Globus pallidus (tissue), 1 donor: ENCODE measurements at places on chromosomes 3 and 15.

DNA sequence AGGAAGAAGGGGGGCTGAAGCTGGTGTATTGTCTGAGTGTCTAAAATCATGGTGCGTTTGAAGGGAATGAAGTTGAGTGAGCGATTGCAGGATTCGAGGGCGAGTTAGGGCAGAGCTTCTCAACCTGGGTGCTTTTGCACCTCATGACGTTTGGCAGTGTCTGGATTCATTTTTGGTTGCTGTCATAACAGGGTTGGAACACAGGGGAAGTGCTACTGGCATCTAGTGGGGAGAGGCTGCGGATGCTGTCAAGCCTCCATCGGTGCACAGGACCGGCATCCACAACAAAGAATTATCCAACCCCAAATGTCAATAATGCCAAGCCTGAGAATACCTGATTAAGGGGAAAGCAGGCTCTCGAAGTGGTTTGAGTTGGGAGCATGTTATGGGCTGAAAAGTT, 120.0 kb downstream of the SLCO3A1 start:
- no peak for DNase-seq

DNA sequence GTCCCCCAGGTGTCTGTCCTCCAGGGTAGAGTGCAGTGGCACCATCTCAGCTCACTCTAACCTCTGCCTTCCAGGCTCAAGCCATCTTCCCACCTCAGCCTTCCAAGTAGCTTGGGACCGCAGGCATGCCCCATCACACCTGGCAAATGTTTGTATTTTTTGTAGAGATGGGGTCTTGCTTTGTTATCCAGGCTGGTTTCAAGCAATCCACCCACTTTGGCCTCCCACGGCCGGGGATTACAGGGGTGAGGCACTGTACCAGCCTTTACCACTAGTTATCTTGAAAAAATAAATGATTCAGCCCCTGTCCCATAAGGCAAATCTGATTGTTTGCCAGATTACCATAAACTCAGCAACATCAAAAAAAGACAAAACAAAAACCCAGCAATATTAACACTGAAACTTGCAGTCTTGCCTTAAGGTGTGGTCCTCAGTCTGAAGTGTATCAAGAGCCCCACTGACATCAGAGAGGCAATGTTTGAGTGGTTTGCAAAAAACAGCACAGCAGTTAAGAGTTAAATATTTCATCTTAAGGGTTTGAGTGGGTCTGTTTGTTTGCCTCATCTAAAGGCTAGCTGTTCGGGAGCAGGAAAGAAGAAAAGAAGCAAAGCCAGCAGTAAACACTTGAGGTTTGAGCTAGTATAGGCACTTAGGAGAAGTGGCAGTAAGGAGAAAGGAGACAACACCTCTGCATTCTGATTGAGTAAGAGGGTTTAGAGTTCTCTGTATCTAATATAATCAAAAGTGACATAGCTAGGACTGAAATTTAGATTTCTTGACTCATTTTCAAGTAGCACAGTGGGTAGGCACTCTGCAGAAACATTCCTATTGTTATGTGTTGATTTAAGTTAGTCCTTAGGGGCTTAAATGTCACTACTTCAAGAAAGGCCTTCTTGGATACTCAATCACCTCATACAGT, 26.3 kb upstream of the EDEM1 start:
- no peak for DNase-seq

DNA sequence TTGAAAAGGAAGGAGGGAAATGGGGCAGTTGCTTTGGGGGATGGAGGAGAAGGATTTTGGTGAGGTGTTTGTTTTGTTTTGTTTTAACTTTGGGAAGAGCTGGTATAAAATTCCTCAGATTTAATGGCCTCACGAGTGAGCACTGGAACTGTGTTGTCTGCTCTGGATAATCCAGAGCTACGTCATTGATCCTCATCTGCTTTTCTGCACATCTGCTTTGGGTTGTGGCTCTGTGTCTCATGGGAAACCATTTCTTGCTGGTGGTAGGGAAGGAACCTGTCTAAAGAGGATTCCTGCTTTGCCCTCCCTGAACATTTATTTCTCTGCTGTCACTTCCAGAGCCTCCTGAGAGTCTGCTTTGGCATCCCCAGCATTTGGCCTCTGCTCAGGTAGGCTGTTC, 3.1 kb downstream of the SNRK start:
- no peak for DNase-seq

DNA sequence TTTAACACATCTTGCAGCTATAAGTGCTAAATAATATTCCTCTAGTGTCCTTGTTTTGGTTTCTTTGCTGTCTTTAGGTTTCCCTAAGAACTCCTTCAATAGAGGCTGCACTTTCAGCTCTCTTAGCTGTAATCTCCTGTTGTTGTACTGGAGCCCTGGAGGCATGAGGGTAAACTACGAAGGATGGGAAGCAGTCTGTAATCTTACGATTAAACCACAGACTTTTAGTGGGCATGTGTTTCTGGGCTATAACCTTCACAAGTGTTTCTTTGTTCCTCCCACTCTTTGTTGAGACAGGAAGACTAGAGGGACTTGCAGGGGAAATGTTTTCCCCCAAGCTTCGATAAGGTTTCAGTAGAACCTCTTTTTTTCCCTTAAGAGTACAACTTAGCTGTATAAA, 1058.1 kb downstream of the NSUN3 start:
- no peak for DNase-seq

DNA sequence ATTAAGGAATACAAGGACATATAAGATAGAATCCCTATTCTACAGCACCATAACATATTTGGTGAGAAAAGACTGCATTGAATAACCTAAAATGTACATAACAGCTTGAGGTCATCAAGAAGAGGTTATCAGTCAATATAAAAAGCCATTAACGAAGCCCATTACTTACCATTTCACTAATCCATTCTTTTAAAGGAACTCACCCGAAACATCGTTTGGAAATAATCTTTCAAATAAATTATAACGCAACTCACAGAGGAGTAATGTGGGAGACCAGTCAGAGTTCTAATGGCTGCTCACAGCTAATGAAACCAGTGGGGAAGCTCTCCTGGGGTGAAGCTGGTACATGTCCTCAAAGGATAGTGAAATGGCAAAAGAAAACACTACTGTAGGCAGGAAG, 188.4 kb downstream of the TBC1D5 start:
- no peak for DNase-seq

- DNase-seq = peak; percentile 49
Measured at GRCh38 chr15:43998607-43999006, 171.8 kb downstream of the WDR76 start.

DNA sequence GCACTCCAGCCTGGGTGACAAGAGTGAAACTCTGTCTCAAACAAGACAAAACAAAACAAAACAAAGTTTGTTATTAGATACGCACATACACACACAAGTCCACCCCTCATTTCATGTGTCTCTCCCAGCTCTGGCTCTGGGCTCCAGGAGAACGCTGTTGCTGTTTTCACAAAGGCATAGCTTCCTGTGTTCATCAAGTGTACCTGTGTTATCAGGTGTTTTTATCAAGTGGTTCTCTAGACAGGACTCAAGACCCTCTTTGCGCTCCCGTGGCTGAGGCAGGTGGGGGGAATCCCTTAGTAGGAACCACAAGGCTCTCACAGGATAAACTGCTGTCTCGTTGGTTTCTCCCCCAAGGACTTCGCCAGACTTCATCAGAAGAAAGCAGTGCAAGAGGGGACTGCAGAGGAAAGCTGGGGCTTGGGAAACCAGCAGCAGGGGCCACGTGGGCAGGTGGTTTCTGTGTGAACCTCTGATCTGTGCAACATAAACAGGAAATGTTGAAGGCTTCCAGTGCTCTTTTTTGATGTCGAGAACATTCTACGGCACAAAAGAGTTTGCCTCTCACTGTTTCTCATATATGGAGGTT, 6.9 kb upstream of the PPP1R2 start:
- no peak for DNase-seq

GRCh38 chr15:80068578-80068977, 9.1 kb downstream of the ZFAND6 start:
- DNase-seq = no peak
